MV-4-11 (cell line): ENCODE measurements at places on chromosomes 11 and 22.

- DNase-seq: peak; percentile 3
Observed at GRCh38 chr11:121958971-121959325, 157.1 kb downstream of the BLID start.

GRCh38 chr22:28023036-28023435 is 104.0 kb upstream of the PITPNB start:
- no peak for DNase-seq

DNA sequence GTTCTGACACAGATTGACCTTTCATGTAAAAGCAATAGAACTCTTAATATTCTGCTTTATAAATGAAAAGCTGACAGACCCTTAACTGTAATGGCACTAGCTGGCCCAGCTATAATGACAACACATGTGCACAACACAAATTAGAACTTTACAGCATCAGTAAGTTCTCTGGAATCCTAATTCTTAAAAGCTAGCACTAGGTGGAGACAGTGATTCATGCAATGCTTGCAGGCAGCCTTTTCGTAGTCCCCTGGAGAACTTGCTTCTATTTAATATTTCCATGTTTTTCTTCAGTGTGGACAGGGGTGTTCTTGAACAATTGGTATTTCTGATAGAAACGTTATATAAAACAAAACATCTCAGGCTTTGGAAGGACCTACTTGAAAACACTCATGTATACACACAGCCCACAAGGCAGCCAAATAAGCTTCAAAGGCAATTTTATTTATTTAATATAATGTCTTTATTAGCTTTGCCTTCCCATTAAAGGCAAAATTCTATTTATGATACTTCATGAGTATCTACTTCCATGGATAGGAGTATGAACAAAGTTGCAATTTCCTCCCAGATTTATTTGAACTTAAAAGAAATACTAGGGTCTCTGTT is 374.3 kb upstream of the MPPED2 start:
- peak; percentile 16 for DNase-seq

DNA sequence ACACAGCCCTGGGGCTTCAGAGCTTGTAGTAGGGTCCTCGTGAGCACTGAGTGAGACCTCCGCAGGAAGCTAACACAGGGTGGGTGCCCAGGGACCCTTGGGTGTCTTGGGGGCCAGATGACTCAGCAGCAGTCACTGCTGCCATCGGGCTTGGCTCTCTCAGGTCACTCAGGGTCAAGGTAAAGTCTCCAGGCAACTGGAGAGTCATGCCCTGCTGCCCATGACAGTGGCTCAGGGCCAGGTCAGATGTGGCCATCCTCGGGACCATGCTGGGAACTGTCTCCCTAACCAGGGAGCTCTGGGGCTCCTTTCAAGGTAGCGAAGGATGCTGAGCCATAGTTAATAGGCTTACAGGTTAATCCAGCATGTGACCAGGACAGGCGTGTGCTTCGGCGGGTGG is 44.4 kb upstream of the SLC22A12 start:
- DNase-seq: no peak

DNA sequence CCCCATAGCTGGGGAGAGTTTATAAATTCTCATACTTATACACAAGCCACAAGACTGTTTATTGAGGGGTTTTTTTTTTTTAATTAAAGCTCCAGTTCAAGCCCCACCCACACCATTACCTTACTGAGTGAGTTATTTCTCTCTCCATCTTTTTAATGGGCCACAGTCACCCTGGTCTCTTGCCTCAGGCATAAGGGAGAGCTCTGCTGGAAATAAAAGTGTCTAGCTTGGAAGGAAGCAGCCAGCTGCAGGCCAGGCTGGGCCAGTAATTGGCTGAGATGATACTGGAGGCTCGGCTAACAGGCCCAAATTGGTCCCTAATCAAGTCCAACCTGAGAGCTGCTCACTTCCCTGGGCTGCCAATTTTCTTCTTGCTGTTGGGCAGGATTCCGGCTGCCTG is 174.1 kb downstream of the INSC start:
- no peak for DNase-seq

DNA sequence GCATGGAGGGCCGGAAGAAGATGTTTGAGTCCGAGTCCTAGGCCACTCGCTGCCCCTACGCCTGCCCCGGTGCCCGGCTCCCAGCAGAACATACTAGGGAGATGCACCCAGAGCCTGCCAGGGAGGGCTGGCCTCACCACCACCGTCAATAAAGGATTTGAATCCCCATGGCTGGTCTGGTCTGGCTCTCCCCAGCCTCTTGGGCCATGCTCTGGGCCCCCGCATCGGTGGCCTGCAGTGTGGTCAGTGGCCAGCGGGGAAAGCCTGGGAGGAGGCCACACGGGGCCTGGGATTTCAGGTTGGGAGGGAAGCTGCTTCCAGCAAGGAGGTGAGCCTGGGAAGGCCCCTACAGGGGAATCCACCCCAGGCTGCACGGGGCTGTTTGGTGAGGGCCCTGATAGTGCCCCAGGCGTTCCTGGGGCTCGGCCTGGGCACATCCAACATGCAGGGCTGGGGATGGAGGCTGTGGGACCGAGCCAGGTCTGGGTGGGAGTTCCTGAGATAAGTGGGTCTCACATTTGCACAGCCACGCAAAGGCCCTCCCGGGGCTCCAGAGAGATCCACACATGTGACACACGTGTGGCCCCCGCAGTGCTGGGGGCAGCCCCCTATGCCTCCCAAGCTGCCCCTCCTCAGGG is 2.8 kb downstream of the TNNI2 start:
- no peak for DNase-seq

GRCh38 chr22:45774001-45774670 is 102.5 kb downstream of the ATXN10 start:
- no peak for DNase-seq

DNA sequence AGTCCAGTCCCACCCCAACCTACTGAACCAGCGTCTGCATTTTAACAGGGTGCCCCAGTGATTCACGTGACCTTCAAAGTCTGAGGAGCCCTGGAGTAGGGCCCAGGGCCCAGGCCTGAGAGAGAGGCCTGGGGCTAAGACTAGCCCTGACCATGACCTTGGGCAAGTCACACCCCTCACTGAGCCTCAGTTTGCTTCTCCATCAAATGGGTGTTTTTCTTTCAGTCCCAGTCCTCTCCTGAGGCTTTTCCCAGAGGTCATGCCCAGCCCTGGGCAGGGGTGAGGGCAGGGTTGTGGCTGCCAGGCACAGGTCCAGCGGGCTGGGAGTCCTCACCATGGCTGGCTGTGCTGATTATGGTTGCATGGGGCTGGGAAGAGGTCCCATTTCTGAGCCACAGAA is 33.0 kb upstream of the GCAT start:
- no peak for DNase-seq

- DNase-seq: no peak
Observed at GRCh38 chr11:102669664-102670063, 35.9 kb downstream of the MMP27 start.

DNA sequence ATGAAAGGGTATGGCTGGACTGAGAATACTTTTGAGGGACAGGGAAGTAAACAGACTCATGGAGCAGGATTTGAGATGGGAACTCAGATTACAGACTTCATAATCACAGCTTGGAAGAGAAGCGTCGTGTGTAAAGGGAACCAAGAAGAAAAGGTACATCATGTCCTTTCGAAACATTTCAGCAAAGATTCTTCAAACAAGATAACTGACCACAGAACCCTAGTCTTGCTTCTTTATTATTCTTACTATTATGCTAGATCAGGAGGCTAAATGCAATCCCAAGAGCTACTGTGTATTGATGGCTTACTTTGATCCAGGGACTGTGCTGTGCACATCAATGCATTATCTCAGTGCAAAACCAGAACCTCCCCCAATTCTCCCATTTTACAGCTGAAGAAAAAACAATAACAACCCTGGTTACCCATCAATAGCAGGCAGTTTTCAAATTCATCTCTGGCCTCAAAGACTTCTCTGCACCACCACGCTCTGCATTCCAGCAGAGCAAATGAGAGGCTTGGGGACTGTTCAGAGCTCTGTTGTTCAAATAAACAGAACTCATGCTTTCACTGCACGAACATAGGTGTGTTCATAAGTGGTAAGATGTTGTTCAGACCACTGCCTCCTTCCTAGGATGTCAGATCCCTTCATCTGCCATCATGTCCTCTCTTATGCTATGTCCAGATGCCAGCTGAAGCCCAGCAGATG is 104.8 kb upstream of the NAV2 start:
- no peak for DNase-seq

DNA sequence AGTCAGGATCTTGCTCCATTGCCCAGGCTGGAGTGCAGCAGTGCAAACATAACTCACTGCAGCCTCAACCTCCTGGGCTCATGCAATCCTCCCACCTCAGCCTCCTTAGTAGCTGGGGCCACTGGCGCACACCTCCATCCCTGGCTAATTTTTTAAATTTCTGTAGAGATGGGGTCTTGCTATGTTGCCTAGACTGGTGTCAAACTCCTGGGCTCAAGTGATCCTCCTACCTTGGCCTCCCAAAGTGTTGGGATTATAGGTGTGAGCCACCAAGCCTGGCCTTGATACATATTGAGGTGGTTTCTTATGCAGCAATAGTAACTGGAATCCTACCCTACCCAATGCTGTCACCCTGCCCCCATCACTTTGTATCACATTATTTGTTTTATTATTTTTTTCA is 32.4 kb downstream of the SCUBE1 start:
- DNase-seq: no peak

DNA sequence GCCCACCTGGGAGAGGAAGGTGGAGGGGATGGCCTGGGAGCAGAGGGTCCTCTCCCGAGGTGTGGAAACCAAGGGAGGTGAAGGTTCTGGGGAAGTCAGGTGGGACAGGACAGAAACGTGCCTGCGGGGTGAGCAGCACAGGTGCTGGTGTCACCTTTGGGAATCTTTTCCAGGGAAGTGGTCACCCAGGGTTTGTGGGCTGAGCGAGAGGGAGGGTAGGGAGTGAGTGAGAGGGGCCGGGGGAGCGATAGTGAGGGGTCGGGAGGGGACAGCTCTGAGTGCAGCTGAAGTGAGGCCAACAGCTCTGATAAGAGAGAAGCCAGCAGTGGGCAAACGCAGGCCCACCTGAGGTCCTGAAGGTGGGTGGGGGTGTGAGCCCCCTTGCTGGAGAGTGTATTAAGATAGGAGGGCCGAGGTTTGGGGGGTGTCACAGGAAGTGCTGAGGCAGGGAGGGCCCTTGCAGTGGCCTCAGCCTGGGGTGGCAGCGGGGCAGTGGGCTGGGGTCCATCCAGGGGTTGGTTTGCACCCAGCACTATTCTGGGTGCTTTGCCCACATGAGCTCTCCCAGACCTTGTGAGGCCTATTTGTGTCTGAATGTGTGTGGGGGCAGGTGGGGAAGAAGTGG is 1.6 kb upstream of the SHANK3 start:
- no peak for DNase-seq

- no peak for DNase-seq
Observed at GRCh38 chr11:211295-211694, 3.8 kb downstream of the RIC8A start.

GRCh38 chr11:64334764-64335735 is 5.0 kb upstream of the CCDC88B start:
- peak; percentile 96 for DNase-seq

- no peak for DNase-seq
Observed at GRCh38 chr11:2465202-2466068, 20.6 kb downstream of the KCNQ1 start.

- DNase-seq: no peak
Observed at GRCh38 chr11:19378814-19379213, 138.1 kb upstream of the E2F8 start.

DNA sequence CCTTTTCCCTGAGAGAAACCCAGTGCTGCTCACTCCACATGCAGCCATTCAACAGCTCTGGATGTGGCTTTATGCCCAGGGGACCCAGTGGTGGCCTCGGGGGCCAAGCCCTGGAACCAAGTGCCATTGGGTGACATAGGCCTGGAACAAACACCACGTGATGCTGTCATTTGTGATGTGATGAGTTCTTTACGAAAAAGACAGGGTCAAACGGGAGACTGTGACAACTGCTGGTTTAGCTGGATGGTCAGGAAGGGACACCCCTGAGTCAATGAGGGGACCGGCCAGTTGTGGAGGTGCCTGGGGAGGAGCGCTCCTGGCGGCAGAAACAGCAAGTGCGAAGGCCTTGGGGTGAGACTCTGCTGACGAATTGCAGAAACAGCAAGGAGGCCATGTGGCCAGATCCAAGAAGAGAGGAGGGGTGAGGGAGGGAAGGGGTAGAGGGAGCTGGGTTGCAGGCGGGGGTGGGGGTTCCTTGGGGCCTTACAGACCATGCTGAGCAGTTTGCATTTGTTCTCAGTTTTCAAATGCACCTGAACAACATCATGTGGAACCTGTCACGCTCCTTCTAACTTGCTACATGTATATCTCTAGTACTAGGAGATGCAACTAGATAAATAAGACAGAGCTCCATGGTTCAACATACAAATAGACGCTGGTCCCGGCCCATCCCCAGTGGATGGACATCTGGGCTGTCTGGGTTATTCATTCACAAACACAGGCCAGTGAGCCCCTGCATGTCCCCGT is 56.1 kb downstream of the IGLL5 start:
- no peak for DNase-seq

DNA sequence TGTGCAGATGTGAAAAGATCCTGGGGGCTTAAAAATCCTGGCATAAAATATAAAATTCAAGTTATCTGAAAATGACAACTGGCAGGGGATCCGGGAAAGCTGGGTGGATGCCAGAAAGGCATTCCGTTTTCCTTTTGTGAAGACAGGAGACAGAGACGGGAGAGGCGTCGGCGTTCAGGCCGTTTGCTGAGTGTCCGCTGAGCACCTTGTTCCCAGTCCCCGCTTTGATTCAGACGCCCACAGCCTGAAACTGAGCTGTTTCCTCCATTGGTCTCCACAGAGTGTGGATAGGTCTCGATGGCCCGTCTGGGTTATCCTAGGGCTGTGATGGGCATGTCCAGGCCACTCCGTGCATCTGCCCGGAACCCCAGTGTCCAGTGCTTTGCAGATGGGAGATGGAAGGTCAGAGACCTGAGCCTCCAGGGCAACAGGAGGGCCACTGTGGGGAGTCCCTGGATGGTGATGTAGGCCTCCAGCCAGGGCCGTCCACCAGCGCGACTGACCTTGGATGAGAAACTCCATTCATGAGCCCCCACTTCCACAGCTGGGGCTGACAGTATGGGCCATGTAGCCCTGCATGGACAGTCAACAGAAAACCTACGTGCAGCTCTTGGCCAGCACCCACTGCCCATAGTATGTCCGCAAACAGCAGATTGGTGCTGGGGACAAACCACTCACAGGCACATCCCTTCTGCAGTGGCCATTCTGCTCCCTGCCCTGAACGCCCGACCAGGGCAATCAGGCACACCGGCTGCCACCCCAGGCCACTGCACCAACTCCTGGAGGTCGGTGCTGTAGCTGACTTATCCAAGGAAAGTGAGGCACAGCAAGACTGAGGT is 11.6 kb downstream of the MRGPRF start:
- DNase-seq: no peak

DNA sequence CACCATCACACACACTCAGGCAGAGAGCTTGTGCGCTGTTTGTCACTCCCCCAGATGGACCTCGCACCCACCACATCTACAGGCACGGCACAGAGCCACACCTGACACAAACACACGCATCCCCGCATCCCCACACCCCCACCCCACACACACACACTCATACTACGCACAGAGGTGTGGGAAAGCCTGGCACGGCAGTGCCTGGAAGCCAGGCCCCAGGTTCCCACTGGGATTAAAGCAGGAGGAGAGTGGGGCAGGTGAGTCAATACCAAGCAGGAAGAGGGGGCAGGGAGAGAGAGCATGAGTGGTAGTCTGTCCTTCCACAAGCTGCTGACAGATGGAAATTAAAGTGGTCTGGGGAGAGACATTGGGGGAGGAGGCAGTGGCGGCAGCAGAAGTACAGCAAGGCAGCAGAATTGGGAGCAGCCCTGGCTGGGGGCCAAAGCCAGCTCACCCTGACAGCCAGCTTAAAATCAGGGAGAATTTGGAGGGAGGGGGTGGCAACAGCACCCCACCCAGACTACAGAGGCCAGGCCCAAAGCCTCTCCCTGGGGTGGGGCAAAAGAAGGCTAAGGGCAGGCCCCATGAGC is 20.7 kb downstream of the TNKS1BP1 start:
- DNase-seq: no peak

- DNase-seq: peak; percentile 97
Observed at GRCh38 chr22:49970528-49971231, 10.1 kb downstream of the PIM3 start.
